ENCODE measurements at places on chromosomes 5 and 9.

DNA sequence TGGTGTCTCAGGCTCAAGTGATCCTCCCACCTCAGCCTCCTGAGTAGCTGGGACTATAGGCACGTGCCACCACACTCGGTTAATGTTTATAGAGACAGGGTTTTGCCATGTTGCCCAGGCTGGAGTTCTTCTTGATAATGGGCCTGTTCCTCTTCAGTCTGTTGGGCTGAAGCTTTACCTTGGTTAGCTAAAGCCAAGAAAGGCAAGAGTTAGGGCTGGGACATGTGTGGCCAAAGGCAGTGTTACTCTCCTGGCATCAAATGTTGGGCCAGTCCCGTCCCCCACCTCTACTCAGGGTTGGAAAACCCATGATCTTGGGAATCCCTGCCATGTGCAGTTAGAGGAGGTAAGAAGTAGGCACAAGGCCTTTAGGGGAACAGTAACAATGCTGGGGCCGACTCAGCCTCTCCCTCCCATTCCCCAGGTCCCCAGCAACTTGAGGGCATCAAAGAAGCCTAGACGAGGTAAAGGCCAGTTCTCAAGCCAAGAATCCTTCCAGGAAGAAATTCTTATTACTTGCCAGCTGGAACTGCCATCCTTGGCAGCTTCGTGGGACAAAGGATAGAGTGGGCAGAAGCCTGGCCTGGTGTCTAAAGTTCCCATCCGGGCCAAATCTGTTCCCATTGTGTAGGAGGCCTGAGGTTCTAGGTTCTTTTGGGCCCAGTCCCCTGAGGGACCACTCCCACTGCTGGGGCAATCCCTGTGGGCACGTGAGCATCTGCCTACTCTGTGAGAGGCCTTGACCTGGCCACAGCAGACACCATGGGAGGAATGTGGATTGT lies 4.5 kb downstream of the EGR1 start:
- peak; percentile 42 for DNase-seq

DNA sequence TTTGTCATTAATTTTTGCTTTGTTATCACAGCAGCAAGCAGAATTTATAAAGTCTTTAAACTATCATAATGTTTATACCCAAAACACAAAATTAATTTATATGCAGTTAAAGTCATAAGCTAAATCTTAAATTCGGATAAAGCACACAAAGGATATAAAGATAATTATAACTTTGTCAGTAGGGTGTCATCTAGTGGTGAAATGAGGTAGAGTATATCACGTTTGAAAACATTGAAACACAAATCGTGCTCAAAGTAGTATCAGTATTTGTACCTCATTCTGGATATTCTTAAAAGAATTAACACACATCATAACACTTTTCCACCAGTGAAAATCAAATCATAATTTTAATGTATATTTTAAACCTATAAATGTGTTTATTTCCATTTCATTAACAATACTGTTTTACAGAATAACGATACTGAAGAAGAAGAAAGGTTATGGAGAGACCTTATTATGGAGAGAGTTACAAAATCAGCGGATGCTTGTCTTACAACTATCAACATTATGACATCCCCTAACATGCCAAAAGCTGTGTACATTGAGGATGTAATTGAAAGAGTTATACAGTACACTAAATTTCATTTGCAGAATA lies 129.5 kb downstream of the NIPBL start:
- DNase-seq, result no peak

DNA sequence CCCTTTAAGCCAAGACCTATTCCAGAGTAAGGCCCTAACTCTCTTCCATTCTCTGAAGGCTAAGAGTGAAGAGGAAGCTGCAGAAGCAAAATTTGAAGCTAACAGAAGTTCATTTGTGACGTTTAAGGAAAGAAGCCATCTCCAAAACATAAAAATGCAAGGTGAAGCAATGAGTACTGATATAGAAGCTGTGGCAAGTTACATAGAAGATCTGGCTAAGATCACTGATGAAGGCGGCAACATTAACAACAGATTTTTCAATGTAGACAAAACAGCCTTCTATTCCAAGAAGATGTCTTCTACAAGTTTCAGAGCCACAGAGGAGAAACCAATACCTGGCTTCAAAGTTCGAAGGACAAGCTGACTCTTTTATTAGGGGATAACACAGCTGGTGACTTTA lies 1143.4 kb downstream of the CDH12 start:
- no peak for DNase-seq

DNA sequence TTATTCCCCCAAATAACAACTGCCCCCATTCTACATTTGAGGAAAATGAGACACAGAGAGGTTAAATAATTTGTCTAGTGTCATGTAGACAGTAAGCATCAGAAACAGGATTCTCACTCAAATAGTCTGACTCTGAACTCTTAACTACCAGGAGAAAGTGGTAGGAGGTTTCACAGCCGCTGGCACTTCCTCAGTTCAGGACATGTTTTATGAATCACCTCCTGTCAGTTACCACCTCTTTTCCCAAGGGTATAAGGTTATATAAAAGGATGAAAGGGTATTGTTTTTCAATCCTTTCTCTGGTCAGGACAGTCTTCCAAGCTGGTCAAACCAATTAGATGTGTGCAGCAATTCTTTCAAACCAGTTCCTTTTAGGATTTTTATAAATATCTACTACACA lies 52.1 kb downstream of the TSSK1B start:
- no peak for DNase-seq

DNA sequence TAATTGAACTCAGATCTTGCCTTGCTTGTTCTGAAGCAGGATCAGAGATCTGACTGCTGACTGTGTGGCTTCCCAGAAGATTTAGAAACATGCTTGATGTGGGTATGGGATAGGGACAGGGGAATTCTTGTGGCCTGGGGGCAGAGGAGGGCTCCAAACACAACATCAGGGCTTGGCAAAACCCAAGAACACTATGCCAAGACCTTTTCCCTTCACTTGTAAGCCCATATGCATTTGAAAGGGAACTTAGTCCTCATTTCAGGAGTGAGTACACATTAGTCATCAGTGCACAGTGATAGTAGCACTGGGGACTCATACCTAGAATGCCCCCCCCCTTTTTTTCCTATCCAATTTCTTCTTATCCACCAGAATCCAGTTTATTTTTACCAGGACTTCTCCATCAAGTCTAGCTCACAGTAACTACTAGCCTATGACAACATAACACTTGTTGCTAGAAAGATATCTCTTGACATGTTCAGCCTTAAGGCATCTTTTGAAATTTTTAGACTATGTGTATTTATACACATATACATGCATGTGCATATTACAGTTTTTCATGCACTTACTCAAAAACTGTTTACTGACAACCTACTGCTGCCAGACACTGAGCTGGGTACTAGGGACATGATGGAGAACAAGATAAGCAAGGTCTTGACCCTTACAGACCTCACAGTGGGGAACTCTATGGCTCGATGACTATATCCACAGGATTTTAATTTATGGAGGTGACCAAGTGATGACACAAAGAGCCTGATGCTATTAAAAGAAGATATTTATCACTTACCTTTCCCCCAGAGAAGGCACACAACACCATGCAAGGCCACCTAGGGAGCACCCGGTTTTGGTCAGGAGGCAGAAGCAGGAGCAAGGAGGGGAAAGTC lies 158.3 kb upstream of the MAP3K1 start:
- DNase-seq, result no peak

GRCh38 chr9:21326526-21327139 lies 8.6 kb downstream of the KLHL9 start:
- DNase-seq, result no peak

GRCh38 chr5:68698025-68698940 lies 395.5 kb upstream of the SLC30A5 start:
- DNase-seq, result no peak

DNA sequence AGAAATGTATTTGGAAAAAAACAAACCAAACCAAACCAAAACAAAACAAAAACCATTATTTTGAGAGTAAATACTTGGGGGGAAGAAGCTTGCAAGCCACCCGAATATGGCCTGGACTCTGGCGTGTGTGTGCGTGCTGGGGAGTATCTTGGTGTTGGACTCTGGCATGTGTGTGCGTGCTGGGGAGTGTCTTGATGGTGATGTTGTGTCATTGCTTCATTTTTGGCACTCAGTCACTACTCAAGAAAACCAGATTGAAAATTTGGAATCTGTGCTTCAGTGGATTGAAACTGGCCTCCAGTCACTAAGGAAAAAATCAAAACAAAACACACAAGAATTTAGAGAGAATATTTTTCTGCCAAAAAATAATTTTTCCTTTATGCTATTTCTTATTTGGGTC lies 76.1 kb downstream of the ARRDC3 start:
- DNase-seq, result no peak

GRCh38 chr5:61251874-61252642 lies 80.0 kb upstream of the ZSWIM6 start:
- DNase-seq, result no peak

GRCh38 chr9:91933556-91934352 lies 16.3 kb downstream of the ROR2 start:
- DNase-seq, result no peak

GRCh38 chr5:168914491-168914890 lies 335.3 kb upstream of the PANK3 start:
- no peak for DNase-seq

DNA sequence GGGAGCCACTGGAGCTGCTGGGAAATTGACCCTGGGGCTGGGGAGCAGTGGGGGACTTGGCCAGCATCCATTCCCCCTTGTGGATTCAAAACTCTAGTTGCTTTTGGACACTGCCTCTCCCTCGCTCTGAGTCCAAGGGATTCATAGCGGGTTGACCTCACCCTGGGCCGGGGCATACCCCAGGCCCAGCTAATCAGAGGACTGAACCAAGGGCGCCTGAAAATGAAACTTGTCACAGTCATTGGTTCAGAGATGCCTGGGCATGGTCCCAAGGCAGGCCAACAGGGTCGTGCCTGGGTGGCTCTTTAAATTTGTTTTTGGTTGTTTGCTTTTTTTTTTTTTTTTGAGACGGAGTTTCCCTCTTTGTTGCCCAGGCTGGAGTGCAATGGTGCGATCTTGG lies 22.6 kb downstream of the STK10 start:
- no peak for DNase-seq

- DNase-seq, result no peak
These were observed 526.7 kb downstream of the PDE4D start for GRCh38 chr5:59366784-59367183.

GRCh38 chr9:16921855-16922254 lies 51.4 kb upstream of the BNC2 start:
- DNase-seq, result no peak

- peak; percentile 54 for DNase-seq
These were observed 39.5 kb downstream of the CD180 start for GRCh38 chr5:67156976-67157583.

DNA sequence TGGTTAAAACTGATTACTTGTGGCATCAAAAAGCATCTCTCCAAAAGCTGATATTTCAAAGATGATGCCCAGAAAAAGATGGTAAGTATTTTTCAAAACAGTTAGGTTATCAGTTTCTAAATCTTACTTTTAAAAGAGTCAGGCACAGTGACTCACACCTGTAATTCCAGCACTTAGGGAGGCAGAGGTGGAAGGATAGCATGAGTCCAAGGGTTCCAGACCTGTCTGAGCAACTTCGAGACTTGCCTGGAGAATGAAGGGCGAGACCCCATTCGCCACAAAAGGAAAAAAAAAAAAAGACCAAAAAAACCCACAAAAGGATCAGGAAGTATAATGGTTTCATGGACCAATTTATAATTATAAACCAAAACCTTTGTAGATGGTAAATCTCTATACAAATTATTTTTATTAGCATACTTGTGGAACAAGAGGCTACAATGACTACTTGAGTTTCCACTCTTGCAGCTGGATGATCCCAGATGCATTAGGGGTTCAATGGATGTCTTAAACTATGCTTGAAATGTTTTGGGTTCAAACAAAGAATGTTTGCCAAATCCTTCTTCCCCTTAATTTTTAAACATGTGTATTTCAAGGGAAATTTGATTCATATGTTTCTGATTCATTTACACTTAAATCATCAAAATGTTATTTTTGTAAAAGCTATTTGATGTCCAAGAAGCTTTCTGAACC lies 96.1 kb downstream of the ADAMTSL1 start:
- no peak for DNase-seq

GRCh38 chr9:134372581-134373267 lies 46.5 kb downstream of the RXRA start:
- DNase-seq, result no peak

- DNase-seq, result no peak
These were observed 1.3 kb upstream of the ITGA2 start for GRCh38 chr5:52987711-52988331.

- no peak for DNase-seq
These were observed 8.9 kb upstream of the ZCCHC10 start for GRCh38 chr5:133035224-133035623.

DNA sequence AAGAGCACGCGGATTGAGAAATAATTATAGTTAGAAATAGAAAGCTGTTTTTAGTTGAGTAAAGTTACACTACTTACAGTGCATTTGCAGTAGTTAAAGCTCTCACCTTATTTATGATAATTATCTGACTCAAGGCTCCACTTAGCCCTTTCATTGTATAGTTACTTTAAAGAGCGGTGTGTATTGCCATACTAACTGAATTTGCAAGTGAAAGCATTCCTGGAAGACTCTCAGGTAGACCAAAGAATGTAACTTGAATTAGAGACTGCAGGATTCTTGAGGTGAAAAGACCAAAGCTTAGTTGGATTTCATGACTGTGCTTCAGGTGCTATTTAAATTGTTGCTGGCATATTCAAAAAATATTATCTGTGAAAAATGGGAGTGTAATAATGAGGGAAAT lies 4.2 kb upstream of the RASA1 start:
- DNase-seq, result no peak

DNA sequence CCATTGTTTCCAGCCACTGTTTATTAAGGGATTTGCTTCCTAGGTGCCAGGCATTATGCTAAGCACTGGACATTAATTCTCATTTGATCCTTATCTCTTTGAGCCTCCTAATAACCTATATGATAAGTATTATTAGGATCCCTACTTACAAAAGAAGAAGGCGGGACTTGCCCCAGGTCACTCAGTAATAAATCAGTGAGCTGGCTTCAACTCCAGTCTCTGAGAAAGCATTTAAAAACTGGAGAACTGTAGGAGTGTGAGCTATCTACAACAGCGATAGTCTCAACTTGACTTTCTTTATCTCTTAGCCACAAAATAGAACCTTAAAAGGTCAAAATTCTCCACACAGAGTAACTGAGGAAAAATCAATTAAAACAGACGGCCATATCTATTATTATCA lies 155.0 kb downstream of the GNAQ start:
- DNase-seq, result no peak

DNA sequence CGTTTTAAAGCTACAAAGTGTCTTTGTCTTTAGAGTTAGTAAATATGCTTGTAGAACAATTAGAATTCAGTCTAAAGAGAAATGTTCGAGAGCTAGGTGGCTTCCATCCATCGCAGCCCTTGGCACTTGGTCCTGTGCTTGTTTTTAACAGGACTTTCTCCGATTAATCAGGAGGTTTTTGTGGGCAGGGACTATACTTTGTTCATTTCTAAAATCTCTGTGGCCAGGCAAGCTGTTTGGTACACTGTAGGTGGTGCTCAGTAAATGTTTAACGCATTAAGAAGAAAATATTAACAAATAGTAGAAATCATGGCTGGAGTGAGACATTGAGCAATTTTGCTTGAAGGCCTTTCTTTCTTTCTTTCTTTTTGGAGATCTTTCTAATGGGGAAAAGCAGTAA lies 20.8 kb downstream of the AGXT2 start:
- no peak for DNase-seq

Data from activated CD8-positive, alpha-beta memory T cell treated with anti-CD3 and anti-CD28 coated beads, Interleukin-2, amount 50 U/mL, for 4 hours (primary cell).